ENCODE measurements at places on chromosomes 5 and 9. TPM values are rescaled to one million over a fixed set of nuclear protein-coding genes. Genes with fewer than 3 reads are reported as not detected.

SHC3 gene
- 2.6 TPM for polyA plus RNA-seq

LCN2 gene
- polyA plus RNA-seq: 0.80 TPM

C5orf47 gene
- polyA plus RNA-seq: 0.27 TPM

DNA sequence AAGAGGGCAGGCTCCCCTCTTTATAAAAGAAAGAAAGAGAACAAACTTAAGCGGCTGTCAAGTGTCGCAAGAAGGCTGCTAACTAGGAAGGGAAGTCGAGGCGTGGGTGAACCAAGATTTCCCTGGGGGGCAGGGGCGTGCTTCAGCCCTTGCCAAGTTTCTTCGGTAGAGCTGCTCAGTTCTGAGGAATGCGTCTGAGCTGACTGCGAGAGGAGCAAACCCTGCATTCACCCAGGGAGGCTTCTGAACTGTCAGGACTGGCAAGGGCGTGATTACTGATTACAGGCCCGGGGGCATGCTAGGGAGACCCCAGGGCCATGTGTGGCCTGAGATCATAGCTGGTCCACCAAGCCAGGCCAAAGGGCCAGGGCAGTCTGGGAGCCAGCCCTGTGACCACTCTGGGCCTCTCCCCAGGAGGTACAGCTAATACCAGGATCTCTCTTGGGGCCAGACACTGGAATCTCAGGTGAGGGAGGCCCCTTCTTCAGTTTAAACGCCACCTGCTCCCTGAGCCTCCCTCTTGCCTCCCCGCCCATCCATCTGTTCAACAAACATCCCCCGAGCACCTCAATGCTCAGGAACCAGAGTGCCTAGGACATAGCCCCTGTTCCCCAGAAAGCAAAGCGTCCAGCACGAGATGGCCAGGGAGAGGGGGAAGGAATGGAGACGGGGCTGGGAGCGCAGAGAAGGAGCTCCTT lies 30.9 kb downstream of the SARDH start:
- DNase-seq: no peak

GRCh38 chr9:35859990-35860339 lies 10.2 kb downstream of the OR13J1 start:
- DNase-seq: no peak

- DNase-seq: no peak
These were observed 70.5 kb downstream of the MED27 start for GRCh38 chr9:132008855-132009812.

DNA sequence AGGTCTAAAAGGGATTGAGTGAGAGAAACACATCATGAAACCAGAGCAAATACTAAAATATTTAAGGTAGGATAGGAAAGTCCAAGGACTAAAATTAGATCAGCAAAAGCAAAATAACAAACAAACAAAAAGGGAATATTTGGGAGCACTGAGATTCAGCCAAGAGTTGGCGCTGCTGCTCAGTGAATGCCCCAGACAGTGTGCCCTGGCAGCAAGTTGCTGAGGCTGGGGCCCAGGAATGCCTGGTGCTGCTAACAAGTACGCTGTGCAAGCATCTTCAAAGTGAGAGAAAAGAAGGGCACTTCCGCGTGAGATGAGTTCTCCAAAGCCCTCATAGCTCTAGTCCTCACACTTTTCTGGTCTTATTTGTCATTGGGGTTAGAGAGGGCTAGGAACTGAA lies 603.3 kb downstream of the EFNA5 start:
- no peak for DNase-seq

DNA sequence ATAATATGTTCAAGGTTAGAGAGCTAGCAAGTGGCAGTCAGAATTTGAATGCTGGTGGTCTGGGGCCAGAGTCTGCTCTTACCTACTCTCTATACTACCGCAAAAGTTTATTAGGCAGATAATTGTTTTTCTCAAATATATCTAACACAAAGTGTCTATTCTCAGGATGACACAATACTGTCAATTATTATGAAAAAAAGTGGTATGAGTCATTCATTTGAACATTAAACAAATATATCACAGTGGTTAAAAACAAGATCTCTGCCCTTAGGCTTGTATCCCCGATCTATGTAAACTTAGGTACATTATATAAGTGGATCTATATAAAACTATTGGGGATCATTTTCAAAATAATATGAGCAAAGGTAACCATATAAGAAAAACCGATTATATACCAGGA lies 354.9 kb downstream of the CETN3 start:
- no peak for DNase-seq

DNA sequence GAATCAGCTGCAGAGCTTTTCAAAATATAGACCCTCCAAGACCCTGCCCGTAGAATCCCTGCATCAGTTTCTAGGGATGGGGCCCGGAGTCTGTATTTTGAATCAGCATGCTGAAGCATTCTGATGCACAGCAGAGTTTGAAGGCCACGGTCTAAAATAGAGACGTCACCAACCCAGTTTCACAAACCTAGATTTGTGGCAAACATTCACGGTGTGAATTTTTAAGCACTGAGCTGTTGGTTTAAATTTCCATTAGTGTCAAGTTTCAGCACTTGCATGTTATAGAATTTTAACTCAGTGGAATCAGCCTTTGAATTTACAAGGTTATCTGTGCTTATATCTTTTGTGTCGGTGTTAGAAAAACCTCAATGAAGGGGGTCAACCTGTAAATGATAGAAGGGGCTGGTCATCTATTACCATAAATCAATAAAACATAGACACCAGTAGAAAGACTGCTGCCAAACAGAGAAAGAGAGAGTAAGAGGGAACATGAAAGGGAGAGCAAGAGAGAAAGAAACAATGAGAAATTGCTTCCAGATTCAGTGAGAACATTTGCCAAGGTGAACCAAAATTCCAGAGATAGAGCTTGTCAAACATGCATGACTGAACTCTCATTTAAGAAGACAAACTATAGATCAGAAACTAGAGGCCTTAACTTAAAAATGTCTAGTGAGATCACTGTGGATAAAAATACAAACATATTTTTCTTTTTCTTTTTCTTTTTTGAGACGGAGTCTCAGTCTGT lies 414.9 kb downstream of the ZSWIM6 start:
- DNase-seq: no peak

GRCh38 chr9:26744191-26744965 lies 148.2 kb downstream of the CAAP1 start:
- DNase-seq: no peak

DNA sequence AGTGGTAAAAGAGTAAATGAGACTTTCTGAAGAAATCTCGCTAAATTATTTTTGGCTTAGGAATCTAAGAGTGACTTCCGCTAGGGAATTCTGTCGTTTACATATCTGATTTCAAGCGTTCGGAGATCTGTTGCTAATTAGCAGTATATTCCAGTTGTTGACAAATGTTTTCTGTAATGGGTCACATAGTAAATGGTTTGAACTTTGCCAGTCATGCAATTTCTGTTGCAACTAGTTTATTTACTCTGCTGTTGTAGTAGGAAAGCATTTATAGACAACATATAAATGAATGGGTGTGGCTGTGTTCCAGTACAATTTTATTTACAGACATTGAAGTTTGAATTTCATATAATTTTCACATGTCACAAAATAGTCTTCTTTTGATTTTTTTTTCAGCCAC lies 57.4 kb upstream of the JAK2 start:
- no peak for DNase-seq

DNA sequence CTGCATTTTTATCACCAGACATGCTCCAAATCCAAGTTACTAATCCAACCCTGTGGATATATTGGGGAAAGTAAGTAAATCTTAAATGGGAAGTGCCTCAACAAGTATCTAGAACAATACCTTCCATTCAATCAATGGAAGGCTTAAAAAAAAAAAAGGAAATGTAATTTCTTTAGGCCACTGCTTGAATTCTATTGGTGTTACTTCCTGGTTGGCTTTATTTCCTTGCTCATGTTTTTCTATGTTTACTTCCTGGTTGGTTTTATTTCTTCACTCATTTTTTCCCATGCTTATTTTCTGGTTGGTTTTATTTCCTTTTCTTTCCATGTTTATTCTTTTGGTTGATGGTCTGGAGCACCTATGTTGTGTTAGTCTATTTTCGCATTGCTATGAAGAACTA lies 363.9 kb downstream of the KDM4C start:
- DNase-seq: no peak

- no peak for DNase-seq
These were observed 796.3 kb downstream of the MAT2B start for GRCh38 chr5:164301708-164302107.

DNA sequence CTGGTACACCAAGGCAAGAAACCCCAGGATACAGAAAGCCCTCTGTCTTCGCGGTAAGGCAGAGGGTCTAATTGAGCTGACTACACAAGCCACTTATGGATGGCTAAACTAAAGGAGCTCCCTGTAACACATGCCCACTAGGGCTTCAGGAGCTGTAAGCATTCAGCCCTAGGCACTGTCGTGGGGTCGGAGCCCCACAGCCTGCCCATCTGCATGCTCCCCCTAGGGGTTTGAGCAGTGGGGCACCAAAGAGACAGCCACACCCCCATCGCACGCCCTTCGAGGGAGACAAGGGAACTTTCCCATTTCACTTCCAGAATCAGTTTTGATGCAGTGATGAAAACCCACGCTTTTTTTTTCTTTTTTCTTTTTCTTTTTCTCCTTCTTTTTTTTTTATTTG lies 11.0 kb upstream of the MTMR12 start:
- DNase-seq: no peak

GRCh38 chr9:96161819-96162218 lies 140.2 kb downstream of the HSD17B3 start:
- no peak for DNase-seq

DNA sequence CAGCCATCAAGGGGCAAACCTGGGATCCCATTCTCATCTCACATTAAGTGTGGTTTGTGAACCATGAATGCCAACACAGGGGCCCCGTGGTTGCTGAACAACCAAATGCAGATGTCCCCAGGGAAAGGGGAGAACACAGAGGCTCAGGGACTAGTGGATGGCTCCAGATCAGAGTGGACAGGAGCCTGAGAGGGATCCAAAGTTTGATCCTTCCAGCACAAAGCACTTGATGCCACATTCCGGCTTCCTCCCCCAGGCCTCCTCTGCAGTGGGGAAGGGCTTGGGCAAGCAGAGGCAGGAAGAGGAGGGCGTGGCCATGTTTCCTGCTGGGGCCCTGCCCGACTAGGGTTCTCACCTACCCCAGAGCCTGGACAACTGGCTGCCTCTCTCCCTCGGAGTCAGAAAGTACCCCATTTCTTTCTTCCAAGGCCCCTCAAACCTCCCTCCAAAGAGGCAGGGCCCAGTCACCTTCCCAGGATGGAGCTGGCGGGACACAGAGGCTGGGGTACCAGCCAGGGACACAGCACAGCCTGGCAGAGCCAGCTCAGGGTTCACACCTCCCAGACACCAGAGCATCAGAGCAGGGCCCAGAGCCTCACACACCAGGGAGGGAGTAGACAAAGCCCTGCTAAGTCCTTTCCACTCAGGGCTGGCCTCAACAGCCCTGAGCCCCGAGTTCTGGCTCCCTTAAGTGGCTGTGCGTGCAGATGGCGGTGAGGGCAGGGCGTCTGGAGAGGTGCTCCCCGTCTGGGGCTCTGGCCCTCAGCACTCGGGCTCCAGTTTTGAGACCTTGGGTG lies 4.3 kb upstream of the RNF44 start:
- no peak for DNase-seq

Data from left renal pelvis (tissue), 4 donors.